T follicular helper cell (primary cell): ENCODE measurements at places on chromosomes 12 and 14.

DNA sequence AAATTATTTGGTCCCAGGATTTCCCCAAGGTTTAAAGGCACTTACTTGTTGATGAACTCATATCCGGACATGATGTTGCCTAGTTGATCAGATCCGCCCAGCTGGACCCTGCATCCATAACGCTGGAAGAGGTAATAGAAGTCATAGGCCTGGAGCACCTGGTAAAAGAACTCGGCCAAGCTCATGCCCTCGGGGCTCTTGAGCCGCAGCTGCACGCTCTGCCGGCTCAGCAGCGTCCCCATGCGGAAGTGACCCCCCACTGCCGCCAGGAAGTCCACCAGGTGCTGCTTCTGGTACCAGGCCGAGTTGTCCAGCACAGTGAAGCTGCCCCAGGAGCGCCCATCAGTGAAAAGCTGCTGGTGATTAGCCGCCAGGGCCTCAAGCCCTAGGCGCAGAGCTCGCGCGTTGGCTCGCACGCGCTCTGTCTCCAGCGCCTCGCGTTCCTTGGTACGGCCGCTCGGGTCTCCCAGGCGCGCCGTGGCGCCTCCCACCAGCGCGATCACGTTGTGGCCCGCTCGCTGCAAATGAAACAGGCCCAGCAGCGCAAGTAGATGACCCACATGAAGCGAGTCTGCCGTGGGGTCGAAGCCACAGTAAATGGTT, 545 bp downstream of the YARS2 start:
- DNase-seq, result peak; percentile 33

DNA sequence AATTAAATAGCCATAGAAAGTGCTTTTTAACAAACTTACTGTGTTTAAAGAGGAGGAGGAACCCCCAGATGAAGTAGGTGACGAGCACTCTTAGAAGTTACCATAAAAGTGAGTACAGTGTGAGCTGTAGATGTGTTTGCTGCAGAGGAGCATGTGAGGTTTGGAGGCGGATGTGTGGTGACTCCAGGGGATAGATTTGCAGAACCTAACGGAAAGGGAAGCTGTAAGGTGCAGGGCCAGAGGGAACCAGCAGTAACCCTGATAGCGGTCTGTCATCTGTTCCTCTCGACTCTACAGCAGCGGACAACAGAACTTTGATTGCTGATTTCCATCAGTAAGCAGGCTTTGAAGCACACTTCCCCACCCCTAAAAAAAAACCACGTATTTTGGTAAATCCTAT, 5.2 kb downstream of the CALM1 start:
- DNase-seq, result no peak

DNA sequence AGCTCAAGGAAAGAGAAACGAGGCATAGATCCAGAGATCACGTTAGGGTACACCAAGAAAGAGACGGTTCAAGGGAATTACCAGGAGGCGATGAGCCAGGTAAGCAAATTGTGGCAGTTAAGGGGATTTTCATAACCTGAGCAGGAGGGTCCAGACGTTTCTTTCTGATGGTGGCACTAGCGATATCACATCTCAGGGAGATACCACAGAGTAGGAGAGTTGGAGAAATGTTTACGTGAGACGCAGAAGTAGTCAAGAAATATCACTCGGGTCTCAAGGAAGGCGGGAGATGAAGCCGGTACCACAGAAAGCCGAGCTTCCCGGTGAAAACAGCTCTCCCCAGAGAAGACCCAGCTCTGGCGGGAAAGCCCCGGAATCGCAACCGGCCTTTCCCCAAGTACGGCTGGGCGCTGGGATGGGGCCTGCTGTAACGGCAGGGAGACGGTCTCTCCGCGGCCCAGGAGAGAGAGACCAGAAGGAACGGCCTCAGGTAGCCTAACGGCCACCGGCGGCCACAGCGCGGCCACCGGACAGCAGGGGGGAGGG, 485 bp downstream of the SENP1 start:
- peak; percentile 25 for DNase-seq

- no peak for DNase-seq
Measured at GRCh38 chr14:92012121-92012748, 27.6 kb downstream of the TRIP11 start.
